ENCODE measurements at places on chromosomes 1 and 21. TPM values are rescaled to one million over a fixed set of nuclear protein-coding genes. Genes with fewer than 3 reads are reported as not detected.

The KRTAP21-2 gene
- not detected for total RNA-seq

The LCE1B gene
- total RNA-seq, result not detected

The IKBKE gene
- 5.9 TPM for total RNA-seq

DNA sequence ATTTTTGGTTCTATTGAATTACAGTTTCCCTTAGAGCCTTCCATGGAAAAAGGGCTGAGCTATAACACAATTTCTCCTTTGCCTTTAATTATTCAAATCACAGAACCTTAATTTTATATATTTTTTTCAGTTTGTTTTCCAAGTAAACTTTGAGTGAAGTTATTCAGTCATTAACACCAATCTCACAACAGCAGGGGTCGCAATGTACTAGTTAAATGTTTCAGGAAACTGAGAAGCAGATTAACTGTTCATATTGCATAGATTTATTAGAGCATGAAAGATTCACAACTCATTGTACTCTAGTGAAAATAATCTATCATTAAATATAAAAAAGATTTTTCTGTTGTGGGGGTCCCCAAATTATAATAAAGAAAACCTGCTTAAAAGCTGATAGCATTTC is 64.1 kb downstream of the KIFAP3 start:
- H3K4me1 ChIP-seq, result no peaks in the 10 kb centered on the region
- H3K36me3 ChIP-seq, result no peaks in the 10 kb centered on the region
- no peak for DNase-seq
- no peak overlapping the region for H3K4me3 ChIP-seq
- H3K27me3 ChIP-seq, result no peaks in the 10 kb centered on the region

DNA sequence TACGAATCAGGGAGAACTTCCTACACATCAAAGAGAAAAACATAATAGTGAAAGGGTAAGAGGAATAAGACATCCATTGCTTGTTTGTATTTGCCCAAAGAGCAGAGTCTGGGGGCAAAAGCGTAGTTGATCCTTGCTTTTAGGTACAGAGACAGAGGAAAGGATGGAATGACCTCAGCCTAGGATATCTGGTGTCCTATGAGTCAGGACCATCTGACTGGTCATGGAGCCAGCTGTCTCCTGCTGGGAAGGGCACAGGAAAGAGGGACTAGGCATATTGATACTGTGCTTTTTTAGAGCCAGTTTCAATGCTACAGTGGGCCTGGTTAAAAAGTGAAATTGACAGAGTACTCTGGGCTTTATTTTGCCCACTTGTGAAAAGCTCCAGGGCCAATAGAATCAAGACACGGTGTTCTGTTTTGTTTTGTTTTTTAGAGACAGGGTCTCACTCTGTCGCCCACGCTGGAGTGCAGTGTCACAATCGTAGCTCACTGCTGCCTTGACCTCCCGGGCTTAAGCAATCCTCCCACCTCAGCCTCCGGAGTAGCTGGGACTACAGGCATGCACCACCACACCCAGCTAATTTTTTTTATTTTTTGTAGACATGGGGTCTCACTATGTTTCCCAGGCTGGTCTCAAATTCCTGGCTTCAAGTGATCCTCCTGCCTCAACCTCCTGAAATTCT is 3.2 kb downstream of the PLEKHO1 start:
- no peaks in the 10 kb centered on the region for H3K4me1 ChIP-seq
- peak overlapping the region; percentile 70 for H3K27ac ChIP-seq
- H3K4me3 ChIP-seq, result no peak overlapping the region
- DNase-seq, result no peak
- no peaks in the 10 kb centered on the region for H3K27me3 ChIP-seq

- H3K27me3 ChIP-seq, result no peaks in the 10 kb centered on the region
- H3K27ac ChIP-seq, result no peak overlapping the region
- no peak overlapping the region for H3K4me3 ChIP-seq
- DNase-seq, result no peak
- H3K4me1 ChIP-seq, result no peaks in the 10 kb centered on the region
- H3K36me3 ChIP-seq, result no peaks in the 10 kb centered on the region
Observed at GRCh38 chr21:24844671-24845070, 762.6 kb downstream of the MRPL39 start.

GRCh38 chr1:207868251-207868773 is 42.6 kb downstream of the CD34 start:
- H3K27me3 ChIP-seq, result no peaks in the 10 kb centered on the region
- H3K4me1 ChIP-seq, result no peaks in the 10 kb centered on the region
- peak overlapping the region; percentile 29 for H3K27ac ChIP-seq
- peak overlapping the region; percentile 82 for H3K4me3 ChIP-seq
- DNase-seq, result peak; percentile 80
- H3K36me3 ChIP-seq, result no peaks in the 10 kb centered on the region

DNA sequence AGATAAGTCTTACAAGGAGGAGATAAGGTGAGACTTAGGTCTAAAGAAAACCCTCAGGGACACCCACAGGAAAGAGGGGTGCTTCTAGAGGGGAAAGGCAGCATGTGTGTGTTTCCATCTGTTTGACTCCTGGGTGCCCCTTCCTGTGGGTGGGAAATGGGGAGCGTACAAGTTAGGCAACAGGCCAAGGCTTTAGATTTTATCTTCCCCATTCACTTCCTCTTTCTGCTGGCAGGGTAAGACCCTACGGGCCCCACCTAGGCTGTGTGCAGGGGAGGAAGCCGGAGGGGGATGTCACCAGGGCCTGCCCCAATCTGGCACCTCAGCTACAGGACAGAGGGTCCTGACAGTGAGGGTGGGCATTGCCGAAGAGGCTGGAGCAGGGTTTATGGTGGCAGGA is 2.5 kb upstream of the OLIG1 start:
- no peak for DNase-seq
- H3K27ac ChIP-seq, result no peak overlapping the region
- H3K4me3 ChIP-seq, result no peak overlapping the region
- H3K27me3 ChIP-seq, result peaks cover 4% of the 10 kb centered on the region
- no peaks in the 10 kb centered on the region for H3K4me1 ChIP-seq

DNA sequence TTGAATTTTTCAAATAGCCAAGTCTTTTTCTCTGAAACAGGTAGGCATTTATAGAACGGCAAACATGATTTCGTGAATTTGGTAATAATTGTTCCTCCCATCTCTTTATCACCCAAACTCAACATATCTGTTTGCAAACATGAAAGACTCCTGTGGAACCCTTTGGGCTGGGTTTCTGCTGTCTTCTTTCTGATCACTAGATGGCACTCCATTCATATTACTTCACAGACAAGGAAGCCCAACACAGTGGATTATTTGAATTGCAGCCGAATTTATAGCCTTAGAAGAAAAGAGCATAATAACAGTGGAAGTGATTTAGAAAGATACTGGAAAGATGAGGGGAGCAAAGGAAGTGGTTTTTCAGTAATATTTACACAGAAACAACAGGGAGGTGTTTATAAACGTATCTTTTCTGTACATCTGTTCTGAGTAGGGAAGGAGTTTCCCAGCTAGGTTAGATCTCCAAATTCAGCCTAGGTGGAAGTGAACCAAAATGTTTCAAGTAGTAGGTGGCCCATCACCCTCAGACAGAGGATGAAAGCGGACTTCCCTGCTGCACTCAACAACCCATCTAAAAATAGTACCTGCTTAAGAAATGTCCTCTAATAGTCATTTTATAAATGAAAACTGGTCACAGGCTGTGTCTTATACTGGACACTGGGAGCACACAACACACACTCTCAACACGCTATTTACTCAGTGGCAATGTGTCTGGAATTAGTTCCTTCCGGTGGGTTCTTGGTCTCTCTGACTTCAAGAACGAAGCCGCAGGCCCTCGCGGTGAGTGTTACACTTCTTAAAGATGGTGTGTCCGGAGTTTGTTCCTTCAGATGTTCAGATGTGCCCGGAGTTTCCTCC is 67.6 kb downstream of the MAP3K21 start:
- no peaks in the 10 kb centered on the region for H3K27me3 ChIP-seq
- H3K4me1 ChIP-seq, result no peaks in the 10 kb centered on the region
- no peaks in the 10 kb centered on the region for H3K36me3 ChIP-seq
- DNase-seq, result no peak
- H3K4me3 ChIP-seq, result no peak overlapping the region

GRCh38 chr1:11170102-11170501 is 19.1 kb upstream of the ANGPTL7 start:
- no peak overlapping the region for H3K4me3 ChIP-seq

- H3K36me3 ChIP-seq, result no peaks in the 10 kb centered on the region
- no peaks in the 10 kb centered on the region for H3K4me1 ChIP-seq
- H3K4me3 ChIP-seq, result no peak overlapping the region
- H3K27me3 ChIP-seq, result no peaks in the 10 kb centered on the region
- no peak overlapping the region for H3K27ac ChIP-seq
Observed at GRCh38 chr1:224785040-224785328, 144.5 kb upstream of the DNAH14 start.

GRCh38 chr21:41754479-41754891 is 12.4 kb downstream of the RIPK4 start:
- peak; percentile 68 for DNase-seq
- no peaks in the 10 kb centered on the region for H3K27me3 ChIP-seq
- H3K27ac ChIP-seq, result no peak overlapping the region
- no peak overlapping the region for H3K4me3 ChIP-seq

GRCh38 chr21:14241297-14241696 is 25.3 kb downstream of the RBM11 start:
- H3K27me3 ChIP-seq, result no peaks in the 10 kb centered on the region
- H3K27ac ChIP-seq, result no peak overlapping the region
- no peak for DNase-seq
- H3K4me3 ChIP-seq, result no peak overlapping the region

DNA sequence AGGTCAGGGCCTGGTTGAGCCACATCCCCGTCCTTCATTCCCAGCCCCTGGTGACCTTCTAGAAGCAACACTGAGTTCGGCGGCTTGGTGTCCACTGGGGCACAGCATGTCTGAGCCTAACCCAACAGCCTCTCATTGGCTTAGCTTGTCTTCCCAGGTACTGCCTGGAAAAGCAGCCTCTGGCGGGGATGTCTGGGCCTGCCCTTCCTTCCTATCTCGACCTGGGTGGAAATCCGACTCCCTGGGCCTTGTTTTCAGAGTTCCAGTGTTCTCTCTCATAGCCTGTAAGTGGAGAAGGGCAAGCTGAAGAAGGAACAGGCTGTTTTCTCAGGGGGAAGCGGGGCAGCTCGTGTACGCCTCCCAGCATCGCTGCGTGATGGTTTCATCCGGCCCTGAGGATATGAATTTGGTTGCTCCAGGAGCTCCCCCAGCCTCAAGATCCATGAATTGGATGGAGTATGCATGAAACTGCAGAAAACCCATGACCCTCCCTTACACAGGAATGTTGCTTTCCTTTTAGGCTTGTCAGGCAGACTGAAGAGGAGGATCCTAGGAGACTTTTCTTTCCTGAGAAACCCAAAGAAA is 116.5 kb upstream of the IRF2BP2 start:
- no peak overlapping the region for H3K4me3 ChIP-seq
- H3K4me1 ChIP-seq, result no peaks in the 10 kb centered on the region
- H3K27ac ChIP-seq, result peak overlapping the region; percentile 95
- H3K27me3 ChIP-seq, result no peaks in the 10 kb centered on the region

DNA sequence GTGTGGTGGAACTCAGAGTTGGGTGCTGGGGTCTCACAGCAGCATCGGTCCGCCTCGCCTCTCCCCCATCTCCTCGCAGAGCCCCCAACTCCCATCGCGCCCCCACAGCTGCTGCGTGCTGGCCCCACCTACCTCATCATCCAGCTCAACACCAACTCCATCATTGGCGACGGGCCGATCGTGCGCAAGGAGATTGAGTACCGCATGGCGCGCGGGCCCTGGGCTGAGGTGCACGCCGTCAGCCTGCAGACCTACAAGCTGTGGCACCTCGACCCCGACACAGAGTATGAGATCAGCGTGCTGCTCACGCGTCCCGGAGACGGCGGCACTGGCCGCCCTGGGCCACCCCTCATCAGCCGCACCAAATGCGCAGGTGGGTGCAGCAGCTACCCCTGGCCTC is 24.2 kb downstream of the PTPRU start:
- no peaks in the 10 kb centered on the region for H3K27me3 ChIP-seq
- no peak for DNase-seq
- H3K4me3 ChIP-seq, result no peak overlapping the region
- H3K27ac ChIP-seq, result no peak overlapping the region
- H3K4me1 ChIP-seq, result no peaks in the 10 kb centered on the region

DNA sequence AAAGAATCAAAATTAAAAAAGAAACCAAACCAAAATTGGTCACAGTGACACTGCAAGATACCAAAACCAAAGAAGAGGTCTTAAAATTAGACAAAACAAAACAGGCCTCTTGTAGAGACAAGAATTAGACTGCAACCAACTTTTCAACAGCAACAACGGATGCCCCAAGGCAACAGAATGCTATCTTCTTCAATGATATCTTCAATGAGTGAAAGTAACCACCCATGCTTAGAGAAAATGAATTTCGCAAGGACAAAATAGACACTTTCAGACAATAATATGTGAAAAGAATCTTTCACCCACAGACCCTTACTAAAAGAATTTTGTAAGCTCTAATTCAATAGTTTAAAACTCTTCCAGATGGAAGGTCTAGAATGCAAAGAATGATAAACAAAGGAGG is 41.7 kb downstream of the USP48 start:
- DNase-seq, result no peak
- no peaks in the 10 kb centered on the region for H3K27me3 ChIP-seq
- H3K4me1 ChIP-seq, result no peaks in the 10 kb centered on the region
- peaks cover 9% of the 10 kb centered on the region for H3K36me3 ChIP-seq

GRCh38 chr1:52057876-52058415 is 1.9 kb downstream of the BTF3L4 start:
- no peak overlapping the region for H3K27ac ChIP-seq
- no peak for DNase-seq
- peaks cover 11% of the 10 kb centered on the region for H3K4me1 ChIP-seq
- peaks cover 3% of the 10 kb centered on the region for H3K36me3 ChIP-seq
- no peaks in the 10 kb centered on the region for H3K27me3 ChIP-seq
- no peak overlapping the region for H3K4me3 ChIP-seq

DNA sequence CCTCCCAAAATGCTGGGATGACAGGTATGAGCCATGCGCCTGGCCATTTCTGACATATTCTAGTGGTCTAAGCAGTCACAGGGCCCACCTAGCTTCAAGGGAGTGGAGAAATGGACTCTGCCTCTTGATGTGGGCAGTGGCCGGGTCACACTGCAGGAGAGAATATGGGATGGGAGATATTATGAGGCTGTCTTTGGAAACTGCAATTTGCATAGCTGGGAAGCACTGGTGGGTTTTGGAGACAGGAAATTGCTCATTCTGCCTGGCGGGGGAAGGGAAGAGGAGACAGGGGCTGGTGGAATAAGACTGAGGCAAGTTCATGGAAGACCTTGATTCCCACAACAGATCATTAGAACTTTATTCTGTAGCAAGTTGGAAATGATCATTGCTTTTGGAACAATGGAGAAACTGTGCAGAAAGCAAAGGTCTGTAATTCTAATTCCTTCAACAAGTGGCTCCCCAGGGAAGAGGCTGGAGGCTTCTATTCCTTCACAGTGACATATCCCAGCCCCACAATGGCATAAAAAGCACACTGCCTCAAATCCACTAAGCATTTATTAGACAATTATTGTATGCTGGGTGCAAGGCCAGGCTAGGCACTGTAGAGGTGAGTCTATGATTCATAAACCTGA is 10.5 kb downstream of the NCMAP start:
- H3K36me3 ChIP-seq, result no peaks in the 10 kb centered on the region
- no peak overlapping the region for H3K4me3 ChIP-seq
- no peaks in the 10 kb centered on the region for H3K27me3 ChIP-seq
- no peaks in the 10 kb centered on the region for H3K4me1 ChIP-seq
- DNase-seq, result no peak
